Stimulated activated CD4-positive, alpha-beta T cell treated with anti-CD3 and anti-CD28 coated beads, Interleukin-4, amount 100 ng/mL, for 4 hours (primary cell): ENCODE measurements at places on chromosomes 6 and 20.

DNA sequence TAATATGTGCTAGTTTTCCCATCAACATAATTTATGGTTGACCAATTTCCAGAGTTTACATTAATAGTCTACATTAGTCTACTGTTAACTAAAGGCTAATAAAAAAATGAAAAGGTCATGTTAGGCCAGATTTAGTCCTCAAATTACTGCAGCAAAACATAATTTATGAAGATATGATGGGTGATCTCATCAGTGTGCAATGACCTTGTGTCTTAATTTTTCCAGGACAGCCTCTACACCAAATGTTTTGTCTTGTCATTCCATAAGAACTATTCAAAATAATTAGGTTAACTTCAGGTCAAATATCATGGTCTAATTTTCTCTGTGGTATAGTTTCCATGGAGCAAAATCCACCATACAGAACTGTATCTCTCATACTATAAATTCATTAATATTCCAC, 234.2 kb downstream of the COL12A1 start:
- no peak for DNase-seq

GRCh38 chr20:45518282-45518681, 2.9 kb upstream of the SPINT3 start:
- DNase-seq: no peak

DNA sequence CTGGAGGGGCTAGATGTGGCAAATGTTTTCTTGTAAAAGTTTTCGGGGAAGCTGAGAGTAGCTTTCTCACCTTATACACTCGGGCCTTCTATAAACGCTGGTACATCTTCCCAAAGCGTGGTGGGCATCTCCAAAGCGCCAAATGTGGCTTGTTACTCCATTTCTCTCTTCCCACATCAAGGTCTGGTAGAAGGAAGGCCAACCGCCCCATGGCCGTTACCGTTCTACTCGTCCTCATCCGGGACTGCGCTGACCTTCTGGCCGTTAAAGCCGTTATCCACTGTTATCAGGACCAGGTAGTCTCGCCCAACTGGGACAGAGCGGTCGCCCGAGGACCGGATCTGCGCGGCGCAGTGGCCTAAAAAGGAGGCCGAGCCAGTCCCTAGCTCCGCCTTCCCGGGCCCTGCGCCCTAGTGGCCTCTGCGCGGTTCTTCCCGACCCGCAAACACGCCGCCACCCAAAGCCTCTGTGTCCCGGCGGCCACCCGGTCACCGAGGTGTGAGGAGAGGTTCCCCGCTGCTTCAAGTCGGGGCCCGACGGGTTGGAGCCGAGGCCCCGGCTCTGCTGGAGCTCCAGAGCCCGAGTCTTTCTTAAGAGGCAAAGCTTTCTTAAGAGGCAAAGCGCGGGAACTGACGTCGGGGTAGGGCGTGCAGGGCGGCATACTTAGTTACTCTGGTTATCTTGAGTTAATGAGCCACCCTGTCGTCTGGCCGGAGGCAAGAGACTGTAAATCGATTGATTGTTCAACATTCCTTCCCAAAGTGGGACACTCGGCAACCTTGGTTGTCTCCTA, 90.5 kb downstream of the GPX5 start:
- no peak for DNase-seq

GRCh38 chr20:1851396-1851795, 43.8 kb upstream of the SIRPA start:
- no peak for DNase-seq

DNA sequence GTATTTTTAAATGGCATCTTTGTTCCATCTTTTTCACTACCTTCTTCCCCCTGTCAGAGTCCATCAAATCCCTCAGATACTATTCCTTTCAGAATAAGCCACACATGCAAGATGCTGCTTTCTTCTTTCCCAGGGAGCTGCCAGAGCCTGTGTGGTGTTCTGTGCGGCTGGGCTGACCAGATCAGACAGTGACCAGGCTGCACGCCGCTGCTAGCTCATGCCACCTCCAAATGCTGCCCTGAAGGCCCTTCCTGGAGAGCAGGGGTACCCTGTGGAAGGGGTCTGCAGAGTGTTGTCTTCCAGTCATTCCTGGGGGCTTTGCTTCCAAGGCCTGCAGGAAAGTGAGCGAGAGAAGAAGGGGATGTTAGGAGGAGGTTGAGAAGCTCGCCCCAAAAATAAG, 179.1 kb upstream of the SUPT3H start:
- no peak for DNase-seq
